Psoas muscle (tissue), 8 donors: ENCODE measurements at places on chromosomes 11 and 22.
A peak's percentile ranks its signal among the peaks of the same experiment; 100 is the strongest.

- no peak for DNase-seq
These were observed 37.4 kb upstream of the NCR3LG1 start for GRCh38 chr11:17314232-17314547.

DNA sequence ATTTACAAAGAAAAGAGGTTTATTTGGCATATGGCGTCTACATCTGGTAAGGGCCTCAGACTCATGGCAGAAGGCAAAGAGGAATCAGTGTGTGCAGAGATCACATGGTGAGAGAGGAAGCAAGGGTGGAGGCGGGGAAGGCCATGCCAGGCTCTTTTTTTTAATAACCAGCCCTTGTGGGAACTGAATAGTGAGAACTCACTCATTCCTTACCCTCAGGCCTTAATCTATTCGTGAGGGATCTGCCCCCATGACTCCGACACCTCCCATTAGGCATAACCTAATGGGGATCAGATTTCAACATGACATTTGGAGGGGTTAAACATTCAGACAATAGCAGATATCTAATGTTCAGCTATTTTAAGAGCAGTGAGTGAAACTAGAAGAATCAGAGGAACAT is 55.7 kb downstream of the ATM start:
- no peak for DNase-seq

DNA sequence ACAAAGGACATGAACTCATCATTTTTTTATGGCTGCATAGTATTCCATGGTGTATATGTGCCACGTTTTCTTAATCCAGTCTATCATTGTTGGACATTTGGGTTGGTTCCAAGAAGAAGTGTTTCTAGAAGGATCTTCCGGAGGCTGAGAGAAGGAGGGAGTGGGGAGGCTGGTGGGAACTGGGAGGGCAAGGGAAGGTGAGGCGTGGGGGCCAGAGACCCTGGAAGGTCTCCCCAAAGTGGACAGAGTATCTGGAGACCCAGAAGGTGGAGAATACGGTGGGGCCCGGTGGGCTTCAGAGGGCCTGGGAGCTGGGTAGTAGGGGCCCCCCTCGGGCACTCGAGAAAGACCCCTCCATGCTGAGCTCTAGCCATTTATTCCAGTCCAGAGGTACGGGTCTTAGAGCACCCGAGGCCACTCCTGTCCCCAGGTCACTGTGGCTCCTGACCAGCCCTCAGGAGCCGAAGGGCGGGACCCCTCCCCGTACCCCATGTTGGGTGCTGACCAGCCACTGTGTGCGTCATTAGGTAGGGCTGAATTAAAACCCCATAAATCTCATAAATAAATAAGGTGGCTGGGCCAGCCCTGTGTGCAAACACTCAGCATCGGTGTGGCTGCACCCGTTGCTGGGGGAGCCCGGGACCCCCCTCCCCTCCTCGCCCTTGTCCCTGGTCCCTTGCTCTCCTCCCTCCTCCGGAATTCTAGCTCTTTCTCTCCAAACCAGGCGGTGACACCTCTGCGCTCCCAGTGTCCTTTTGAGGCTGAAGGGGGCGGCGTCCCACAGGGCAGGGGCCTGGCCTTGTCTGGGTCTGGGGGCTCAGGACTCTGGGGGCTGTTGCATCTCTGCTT is 38.8 kb upstream of the MUC5AC start:
- DNase-seq = peak; percentile 26

- no peak for DNase-seq
These were observed 1780.5 kb downstream of the LRRC4C start for GRCh38 chr11:39678996-39679395.

DNA sequence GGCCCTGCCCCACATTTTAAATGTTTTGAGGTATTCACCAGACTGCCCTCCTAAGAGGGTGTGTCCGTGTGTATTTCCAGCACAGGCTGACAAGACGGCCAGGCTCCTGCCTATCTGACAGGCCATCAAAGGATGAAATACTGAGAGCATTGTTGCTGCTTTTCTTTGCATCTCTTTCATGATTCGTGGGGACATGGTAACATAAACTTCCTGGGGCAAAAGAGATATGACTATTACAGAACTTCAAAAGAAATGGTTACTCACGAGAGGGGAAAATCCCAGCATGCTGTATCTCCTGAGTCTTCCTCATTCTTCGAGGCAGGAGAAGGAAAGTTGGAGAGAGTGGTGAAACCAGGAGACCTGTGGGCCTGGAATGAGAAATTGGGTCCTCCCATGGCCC is 10.3 kb upstream of the BIK start:
- no peak for DNase-seq

- DNase-seq = no peak
These were observed 132.3 kb upstream of the ZBED5 start for GRCh38 chr11:10990160-10990559.

DNA sequence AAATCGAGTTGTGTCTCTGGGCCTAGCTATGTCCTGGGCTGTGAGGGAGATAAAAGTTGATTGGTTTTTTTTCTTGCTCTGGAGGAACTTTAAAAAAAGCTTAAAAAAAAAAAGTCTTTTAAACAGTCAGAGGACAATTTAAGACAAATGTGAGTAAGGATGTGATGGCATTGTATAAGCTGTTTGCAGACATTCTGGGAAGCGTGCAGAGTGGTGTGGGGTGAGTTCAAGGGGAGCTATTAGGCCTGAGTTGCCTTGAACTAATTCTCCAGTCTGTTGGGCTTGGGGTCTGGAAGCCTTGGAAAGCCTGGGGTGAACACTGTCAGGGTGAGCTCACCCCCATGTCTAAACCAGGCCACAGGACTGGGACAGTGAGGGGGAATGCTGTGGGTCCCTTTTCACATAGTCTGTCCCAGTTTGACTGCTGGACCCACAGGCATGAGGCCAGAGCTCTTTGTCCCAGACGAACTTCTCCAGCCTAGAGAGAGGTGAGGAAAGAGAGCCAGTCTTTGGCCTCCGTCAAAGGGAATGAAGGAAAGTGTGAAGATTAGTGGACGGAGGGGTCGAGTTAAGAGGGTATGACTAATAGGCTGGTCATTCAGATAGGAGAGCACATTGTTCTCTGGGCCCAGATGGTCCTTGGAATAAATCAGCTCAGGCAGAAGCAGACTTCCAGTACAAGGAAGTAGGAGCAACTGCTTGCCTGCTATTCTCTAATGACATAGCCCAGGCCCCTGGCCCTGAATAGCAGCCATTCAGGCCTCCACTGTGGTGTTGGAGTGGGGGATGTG is 76.4 kb upstream of the NNMT start:
- no peak for DNase-seq

DNA sequence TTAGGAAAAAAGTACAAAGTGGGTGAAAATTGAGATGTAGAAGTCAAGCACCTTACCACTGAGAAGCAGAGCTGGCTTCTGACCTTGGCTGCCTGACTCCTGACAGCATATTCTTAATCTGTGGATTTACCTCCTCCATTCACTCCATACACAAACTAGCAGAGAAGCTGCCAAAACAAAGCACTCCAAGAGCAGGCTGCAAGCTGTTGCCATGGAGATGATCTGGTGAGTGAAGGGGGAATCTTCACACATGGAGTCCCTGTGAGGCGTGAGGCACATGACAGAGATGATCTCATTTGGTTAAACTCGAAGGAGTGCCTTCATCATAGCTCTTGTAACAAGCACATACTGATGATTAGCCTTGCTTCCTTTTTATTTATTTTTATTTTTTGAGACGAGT is 16.1 kb downstream of the COMMD9 start:
- no peak for DNase-seq

DNA sequence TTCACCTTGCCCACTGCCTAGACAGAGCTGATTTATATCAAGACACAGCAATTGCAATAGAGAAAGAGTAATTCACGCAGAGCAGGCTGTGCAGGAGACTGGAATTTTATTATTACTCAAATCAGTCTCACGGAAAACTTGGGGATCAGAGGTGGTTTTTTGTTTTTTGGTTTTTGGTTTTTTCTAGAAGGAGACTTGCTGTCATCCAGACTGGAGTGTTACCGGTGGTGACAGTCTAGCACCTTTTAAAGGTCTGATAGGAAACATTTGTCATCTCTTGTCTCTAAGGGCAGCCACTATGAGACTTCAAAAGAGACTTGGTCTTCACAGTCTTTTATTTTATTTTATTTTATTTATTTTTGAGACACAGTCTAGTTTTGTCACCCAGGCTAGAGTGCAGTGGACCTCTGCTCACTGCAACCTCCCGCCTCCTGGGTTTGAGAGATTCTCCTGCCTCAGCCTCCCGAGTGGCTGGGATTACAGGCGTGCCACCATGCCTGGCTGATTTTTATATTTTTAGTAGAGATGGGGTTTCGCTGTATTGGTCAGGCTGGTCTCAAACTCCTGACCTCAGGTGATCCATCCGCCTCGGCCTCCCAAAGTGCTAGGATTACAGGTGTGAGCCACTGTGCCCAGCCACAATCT is 19.1 kb downstream of the APOBEC3H start:
- peak; percentile 1 for DNase-seq

- DNase-seq = no peak
These were observed 20.9 kb downstream of the DKK3 start for GRCh38 chr11:11987503-11988022.

DNA sequence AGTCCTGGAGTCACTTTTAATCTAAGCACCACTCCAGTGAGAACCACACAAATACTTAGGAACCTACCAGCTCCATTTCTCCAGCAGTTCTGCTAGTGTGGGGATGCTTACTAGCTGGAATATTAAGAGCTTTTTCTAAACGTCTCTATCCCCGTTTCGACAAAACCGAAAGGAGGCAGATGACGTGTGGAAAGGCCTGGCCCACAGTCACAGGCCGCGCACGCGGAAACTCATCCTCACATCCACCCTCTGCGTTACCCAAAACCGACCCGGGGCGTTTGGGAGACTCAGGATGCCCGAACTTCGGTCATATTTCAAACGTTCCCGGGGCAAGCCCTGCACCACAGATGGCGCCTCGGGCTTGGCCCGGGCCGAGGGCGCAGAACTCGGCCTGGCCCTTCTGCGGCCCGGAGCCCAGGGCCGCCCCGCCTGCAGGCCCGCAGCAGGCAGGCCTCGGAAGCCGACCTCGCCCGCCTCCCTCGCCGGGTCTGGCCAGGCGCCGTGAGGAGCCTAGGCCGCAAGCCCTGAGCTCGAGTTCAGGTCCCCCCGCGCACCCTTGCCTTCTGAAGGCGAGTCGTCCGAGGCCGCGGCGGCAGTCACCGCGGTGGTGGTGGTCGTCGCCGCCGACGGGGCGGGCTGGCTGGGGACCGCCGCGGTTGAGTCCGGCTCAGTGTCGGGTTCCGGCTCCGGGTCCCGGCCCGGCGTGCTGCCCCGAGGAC is 473 bp downstream of the FNBP4 start:
- peak; percentile 83 for DNase-seq

DNA sequence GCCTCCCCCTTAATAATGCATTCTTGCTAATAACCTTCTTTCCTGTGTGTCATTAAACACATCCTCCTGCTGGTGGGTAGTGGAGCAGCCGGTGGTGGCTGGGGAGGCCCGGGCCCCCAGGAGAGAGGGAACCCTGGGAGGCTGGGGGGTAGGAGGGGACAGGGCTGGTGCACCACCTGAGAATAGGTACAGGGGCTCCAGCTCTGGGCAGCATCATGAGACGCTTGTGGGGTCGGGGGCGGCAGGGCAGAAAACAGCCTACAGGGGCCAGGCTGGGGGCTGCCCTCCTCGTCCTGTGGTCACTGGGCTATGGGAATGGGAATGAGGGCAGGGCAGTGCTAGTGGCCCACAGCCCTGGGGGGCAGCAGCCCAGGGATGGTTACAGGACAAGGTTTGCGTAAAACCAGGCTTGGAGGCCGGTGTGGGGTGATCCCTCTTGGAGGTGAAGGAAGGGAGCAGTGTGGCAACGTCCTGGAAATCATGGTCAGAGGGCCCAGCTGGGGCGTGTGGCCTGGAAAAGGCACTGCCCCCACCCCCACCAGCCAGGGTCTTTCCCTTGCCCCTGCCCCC is 18.5 kb upstream of the CCDC188 start:
- DNase-seq = no peak

GRCh38 chr22:21726650-21727049 is 8.9 kb downstream of the YPEL1 start:
- no peak for DNase-seq

DNA sequence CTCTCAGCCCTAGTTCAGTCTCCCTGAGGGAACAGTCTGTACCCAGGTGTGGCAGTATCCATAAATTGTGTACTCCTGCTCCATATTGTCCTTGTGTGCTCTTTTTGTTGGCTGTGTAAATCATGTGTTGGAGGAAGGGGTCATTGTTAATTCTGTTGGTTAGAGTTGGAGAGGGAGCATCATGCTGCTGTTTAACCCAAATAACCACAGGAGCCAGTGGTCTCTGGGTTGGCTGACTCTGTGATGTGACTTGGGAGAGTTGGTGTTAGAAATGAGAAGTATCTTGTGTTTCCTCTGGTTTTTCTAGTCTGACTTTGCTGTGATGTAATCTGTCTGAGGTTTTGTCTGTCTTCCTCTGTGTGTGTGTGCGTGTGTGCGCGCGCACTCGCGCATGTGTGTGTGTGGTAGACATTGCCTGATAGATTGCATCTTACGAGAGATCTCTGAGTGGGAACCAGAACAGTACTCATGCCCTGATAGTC is 30.5 kb downstream of the CTNND1 start:
- DNase-seq = peak; percentile 82
